ENCODE measurements at places on chromosomes 1 and 21. TPM values are rescaled to one million over a fixed set of nuclear protein-coding genes. Genes with fewer than 3 reads are reported as not detected.
A peak's percentile ranks its signal among the peaks of the same experiment; 100 is the strongest.

DNA sequence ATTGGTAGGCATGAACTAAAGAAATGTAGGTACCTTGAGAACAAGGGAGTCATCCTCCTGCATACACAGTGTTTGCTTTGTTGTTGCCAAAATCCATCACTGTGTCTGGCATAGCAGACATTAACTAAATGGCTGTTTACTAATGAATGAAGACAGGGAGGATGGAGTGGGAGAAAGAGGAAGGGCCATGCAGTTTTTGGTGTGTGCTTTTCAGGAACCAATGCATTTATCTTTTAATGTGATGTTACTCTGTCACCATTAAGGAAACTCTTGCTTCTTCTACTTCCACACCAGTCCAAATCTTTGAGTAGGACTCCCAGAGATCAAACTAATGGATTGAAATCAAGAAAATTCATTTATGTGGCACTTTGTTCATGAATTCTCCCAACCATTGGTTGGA lies 55.6 kb upstream of the DUSP10 start:
- no peaks in the 10 kb centered on the region for H3K36me3 ChIP-seq
- peaks cover 2% of the 10 kb centered on the region for H3K27me3 ChIP-seq
- no peak overlapping the region for H3K27ac ChIP-seq
- no peaks in the 10 kb centered on the region for H3K4me1 ChIP-seq
- H3K4me3 ChIP-seq: no peak overlapping the region

Gene BRINP2
- not detected for total RNA-seq

DNA sequence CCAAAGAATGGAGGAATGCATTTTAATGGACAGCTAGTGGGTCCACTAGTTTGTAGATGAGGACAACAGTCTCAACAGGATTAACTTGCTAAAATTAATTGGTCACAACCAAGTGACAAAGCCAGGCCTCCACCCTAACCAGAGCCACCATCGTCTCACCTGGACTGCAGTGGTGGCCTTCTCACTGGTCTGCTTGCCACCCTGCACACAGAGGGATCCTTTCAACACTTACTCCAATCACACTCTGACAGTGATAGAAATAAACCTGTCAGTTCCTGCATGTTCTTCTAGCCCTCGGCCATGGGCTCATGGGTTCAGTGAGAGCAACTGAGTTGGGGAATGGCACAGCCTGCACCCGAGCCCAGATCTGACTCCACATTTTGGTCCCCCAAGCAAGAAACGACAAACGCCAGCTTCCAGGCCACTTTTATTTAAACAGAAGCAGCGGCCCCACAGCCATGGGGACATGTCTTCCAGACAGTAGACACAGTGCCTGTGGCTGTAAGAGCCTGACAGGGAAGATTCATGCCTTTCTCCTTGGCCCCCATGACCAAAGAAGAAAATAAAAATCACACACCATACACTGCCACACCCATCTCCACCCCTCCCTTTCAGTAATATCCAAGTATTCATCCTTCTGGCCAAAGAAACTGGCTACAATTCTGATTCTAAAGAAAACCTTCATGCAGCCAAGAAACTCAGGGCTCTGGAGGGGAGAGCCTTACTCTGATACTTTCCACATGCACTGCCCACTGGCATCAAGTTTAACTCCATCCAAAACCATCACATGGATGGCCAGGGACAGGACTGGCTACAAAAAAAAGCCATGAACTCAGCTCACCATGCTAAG lies 37.6 kb downstream of the DHCR24 start:
- DNase-seq: no peak
- H3K36me3 ChIP-seq: peaks cover 32% of the 10 kb centered on the region

- no peaks in the 10 kb centered on the region for H3K36me3 ChIP-seq
- peak; percentile 69 for DNase-seq
- peaks cover 8% of the 10 kb centered on the region for H3K4me1 ChIP-seq
- no peak overlapping the region for H3K27ac ChIP-seq
- H3K27me3 ChIP-seq: peaks cover 4% of the 10 kb centered on the region
Observed at GRCh38 chr1:9129266-9130041, 552 bp upstream of the GPR157 start.

DNA sequence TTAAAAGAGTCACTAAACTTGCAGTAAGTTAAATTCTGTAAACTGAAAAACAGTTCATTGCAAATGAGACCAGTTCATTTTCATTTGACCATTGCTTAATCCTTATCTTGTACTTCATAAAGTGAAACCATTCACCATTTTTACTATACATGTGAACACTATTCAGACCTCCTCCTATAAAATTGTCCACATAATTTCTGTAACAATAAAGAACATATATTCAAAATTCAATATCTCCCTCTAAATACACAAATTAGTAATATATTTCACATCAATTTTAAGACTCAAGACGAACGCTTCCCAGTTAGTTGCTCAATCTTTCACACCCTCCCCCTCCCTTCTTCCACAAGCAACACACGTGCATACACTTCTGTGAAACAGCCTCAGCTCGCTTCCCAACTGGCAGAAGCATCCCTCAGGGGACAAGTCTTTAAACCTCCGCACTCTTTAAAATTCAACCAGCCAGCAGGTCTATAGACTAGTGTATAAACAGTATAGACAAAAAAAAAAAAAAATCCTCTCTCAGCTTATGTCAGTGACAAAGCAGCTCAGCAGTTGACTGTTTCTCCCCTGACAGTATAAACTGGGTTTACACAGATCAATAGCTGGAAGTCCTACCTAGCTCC lies 99.6 kb downstream of the DENND1B start:
- DNase-seq: no peak
- no peak overlapping the region for H3K27ac ChIP-seq
- H3K27me3 ChIP-seq: no peaks in the 10 kb centered on the region
- H3K4me1 ChIP-seq: no peaks in the 10 kb centered on the region

GRCh38 chr1:110107867-110108469 lies 4.3 kb upstream of the UBL4B start:
- peaks cover 2% of the 10 kb centered on the region for H3K27me3 ChIP-seq
- no peak overlapping the region for H3K27ac ChIP-seq
- H3K36me3 ChIP-seq: no peaks in the 10 kb centered on the region
- DNase-seq: no peak
- H3K4me1 ChIP-seq: peaks cover 3% of the 10 kb centered on the region

DNA sequence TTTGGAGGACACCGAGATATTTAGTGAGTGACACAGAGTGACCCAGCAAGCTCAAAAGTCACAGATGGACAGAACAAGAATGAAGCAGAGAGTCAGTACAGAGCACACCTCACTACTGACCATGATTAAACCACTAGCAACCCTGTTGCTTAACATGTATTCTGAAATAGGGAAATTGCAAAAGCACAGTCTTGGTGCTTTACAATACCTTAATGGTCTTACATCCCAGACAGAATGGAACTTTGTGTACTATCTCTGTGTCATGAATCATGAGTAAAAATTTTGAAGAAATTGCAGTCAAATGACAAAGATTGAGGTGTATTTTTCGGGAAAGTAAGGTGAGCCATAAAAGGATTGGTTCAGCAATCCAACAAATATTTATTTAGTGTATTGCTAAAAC lies 2.7 kb upstream of the SAMSN1 start:
- peaks cover 30% of the 10 kb centered on the region for H3K4me1 ChIP-seq
- H3K36me3 ChIP-seq: no peaks in the 10 kb centered on the region
- no peak for DNase-seq
- H3K27ac ChIP-seq: no peak overlapping the region
- no peak overlapping the region for H3K4me3 ChIP-seq

DNA sequence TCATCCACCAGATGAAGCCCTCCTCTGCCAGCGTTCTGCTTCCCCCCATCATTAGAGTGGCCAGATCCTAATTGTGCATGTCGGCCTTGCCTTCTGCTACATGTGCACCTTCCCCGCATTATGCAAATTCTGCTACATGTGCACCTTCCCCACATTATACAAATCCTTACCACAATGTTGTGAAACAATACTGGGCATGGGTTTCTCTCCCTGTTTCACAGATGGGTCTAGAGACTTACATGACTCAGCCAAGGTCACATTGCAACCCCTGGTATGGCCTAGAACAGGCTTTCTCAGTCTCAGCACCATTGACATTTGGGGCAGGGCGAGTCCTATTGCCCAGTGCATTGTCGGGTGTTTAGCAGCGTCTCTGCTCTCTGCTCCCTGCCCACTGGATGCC lies 1.0 kb upstream of the CELA2A start:
- H3K4me1 ChIP-seq: no peaks in the 10 kb centered on the region
- no peak overlapping the region for H3K4me3 ChIP-seq
- no peak overlapping the region for H3K27ac ChIP-seq
- no peak for DNase-seq
- no peaks in the 10 kb centered on the region for H3K27me3 ChIP-seq

DNA sequence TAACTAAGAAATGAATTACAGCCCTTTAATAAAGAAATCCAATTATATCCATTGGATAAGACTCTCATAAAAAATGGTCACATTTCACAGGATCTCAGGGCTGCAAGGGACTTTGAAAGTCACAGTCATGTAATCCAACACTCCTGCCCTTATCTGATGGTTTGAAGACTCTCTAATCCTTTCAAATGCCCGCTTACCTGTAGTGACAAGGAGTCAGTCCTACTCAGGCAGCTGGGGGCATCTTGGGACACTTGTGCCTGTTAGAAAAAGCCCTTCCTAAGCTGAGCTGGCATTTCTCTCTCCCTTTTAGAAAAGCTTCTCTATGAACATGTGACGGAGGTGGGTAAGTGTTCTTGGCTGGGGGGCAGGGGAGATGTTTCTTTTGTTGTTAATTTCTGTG lies 11.0 kb upstream of the ZNF691 start:
- H3K36me3 ChIP-seq: no peaks in the 10 kb centered on the region
- no peak overlapping the region for H3K4me3 ChIP-seq

DNA sequence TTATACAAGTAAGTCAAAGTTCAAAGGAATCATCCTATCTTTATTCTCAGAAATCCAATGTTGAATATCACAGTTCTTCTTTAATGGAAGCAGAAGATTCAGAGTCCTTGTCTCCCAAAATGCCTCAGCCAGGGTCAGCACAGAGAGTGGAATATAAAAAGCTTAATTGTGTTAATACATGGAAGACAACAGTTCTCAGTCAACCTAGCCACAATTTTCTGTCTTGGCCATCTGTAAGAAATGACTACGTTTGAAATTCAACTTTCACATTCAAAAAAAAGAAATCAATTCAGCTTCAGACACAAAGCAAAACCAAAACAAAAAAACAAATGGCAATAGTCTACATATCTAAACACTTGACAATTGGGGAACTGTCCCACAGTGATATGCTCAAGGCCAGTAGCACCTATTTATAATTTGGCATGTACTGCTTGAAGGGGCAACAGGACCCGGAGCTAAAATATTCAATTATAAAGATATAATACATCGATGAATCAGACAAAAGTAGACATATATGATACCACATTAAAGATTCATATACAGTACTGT lies 27.3 kb upstream of the GLIS1 start:
- no peaks in the 10 kb centered on the region for H3K36me3 ChIP-seq
- H3K4me3 ChIP-seq: no peak overlapping the region
- DNase-seq: no peak
- H3K27me3 ChIP-seq: no peaks in the 10 kb centered on the region

Gene EDARADD
- total RNA-seq: not detected

DNA sequence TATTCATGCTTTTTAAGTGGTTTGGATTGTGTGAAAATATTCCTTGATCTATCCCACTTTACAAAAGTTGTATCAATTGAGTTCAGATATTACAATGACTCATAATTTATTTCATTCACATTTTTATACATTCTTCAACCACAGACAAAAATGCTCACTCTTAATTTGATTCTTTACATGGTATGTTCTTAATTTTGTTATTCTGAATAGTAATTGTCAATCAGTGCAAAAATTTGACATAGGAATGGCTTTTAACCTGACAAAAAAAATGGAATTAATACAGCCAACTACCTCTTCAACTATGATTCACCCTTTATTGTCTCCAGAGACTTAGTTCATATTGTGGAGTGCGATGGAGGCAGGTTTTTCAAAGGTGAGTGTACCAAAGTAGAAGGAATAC lies 1002.4 kb upstream of the ADGRL4 start:
- no peaks in the 10 kb centered on the region for H3K4me1 ChIP-seq
- H3K4me3 ChIP-seq: no peak overlapping the region
- no peaks in the 10 kb centered on the region for H3K36me3 ChIP-seq
- H3K27ac ChIP-seq: no peak overlapping the region
- no peak for DNase-seq

DNA sequence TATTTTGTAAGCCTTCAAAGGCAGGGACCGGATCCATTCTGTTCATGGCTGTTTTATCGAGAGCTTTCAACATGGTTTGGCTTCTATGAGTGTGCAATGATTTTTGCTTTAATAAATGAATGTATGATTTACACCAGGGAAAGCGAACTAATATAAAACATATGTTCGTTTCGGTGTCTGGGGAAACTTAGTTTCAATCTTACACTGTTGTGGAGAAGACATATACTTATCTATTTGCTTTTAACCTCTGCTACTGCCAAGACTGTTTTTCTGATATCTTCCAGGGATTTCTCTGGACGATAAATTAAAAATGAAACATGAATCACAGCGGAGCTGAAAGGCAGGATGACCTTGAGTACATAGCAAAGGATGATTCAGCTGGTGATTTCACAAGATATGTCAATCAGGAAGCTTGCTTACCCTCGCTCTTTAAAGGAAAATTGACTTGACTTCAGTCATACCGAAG lies 14.7 kb upstream of the CYYR1 start:
- H3K4me3 ChIP-seq: no peak overlapping the region
- no peak overlapping the region for H3K27ac ChIP-seq
- H3K36me3 ChIP-seq: no peaks in the 10 kb centered on the region
- H3K4me1 ChIP-seq: peaks cover 12% of the 10 kb centered on the region
- peak; percentile 86 for DNase-seq

- no peaks in the 10 kb centered on the region for H3K27me3 ChIP-seq
- no peak overlapping the region for H3K27ac ChIP-seq
- no peaks in the 10 kb centered on the region for H3K36me3 ChIP-seq
Observed at GRCh38 chr21:39009587-39010225, 173.5 kb downstream of the PSMG1 start.

Gene CD55
- total RNA-seq: 179 TPM

GRCh38 chr1:204198348-204199340 lies 2.4 kb upstream of the KISS1 start:
- peak overlapping the region; percentile 87 for H3K27ac ChIP-seq
- peak; percentile 89 for DNase-seq
- no peaks in the 10 kb centered on the region for H3K36me3 ChIP-seq

- H3K4me3 ChIP-seq: no peak overlapping the region
Observed at GRCh38 chr21:29224006-29224405, 74.7 kb upstream of the BACH1 start.

- H3K27ac ChIP-seq: no peak overlapping the region
- no peak overlapping the region for H3K4me3 ChIP-seq
- H3K27me3 ChIP-seq: no peaks in the 10 kb centered on the region
- H3K4me1 ChIP-seq: peaks cover 11% of the 10 kb centered on the region
Observed at GRCh38 chr1:172185211-172185610, 235.3 kb upstream of the C1orf105 start.

Gene UMODL1
- not detected for total RNA-seq

- H3K27ac ChIP-seq: no peak overlapping the region
- no peak for DNase-seq
- no peaks in the 10 kb centered on the region for H3K36me3 ChIP-seq
- H3K4me3 ChIP-seq: no peak overlapping the region
Observed at GRCh38 chr1:175865041-175865766, 121.8 kb upstream of the TNR start.

DNA sequence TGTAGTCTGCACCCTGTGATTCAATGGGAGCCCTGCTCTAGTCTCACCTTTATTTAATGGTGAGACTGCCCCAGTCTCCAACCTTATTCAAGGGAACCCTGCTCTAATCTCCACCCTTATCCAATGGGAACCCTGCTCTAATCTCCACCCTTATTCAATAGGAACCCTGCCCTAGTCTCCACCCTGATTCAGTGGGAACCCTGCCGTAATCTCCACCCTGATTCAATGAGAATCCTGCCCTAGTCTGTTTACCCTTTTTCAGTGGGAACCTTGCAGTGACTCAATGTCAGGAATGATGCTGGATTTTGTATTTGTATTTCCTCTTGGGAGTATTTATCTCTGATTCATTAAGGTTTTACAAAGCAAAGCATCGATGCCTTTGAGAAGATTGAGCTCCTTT lies 39.5 kb downstream of the TRPM2 start:
- no peaks in the 10 kb centered on the region for H3K27me3 ChIP-seq
- no peak for DNase-seq
- no peak overlapping the region for H3K27ac ChIP-seq
